ENCODE measurements at places on chromosomes 7 and 10.

- DNase-seq: no peak
These were observed 16.9 kb upstream of the REEP3 start for GRCh38 chr10:63504145-63504881.

DNA sequence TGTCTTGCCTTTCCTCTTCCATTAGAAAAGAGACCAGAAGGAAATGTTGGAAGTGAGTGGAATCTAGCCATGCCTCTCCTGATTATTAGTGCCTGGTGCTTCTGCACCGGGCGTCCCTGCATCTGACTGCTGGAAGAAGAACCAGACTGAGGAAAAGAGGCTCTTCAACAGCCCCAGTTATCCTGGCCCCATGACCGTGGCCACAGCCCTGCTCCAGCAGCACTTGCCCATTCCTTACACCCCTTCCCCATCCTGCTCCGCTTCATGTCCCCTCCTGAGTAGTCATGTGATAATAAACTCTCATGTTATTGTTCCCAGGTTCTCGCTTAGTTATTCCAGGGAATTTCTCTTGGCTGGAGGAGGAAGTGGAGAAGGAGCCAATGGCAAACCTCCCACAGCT lies 4.2 kb downstream of the TMEM176A start:
- DNase-seq: no peak

DNA sequence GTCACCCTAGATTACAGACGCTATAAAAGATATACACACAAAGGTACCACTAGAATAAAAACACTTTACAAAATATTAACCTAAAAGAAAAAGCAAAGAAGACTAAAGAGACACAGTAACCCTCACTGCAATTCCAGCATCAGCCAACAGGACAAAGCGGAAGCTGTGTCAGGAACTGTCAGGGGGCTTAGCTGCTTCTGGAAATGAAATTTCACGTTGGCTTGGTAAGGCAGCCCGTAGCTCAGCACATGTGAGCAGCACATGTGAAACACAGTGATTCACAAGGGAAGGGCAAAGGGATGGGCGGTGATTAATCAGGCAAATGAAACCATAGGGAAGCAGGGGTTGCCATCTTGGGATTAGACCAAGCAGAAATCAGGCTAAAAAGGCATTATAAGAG lies 195.4 kb downstream of the MGMT start:
- DNase-seq: no peak

GRCh38 chr10:77909021-77909748 lies 17.4 kb downstream of the DLG5 start:
- no peak for DNase-seq

GRCh38 chr10:86226781-86227201 lies 139.8 kb downstream of the GRID1 start:
- DNase-seq: no peak

DNA sequence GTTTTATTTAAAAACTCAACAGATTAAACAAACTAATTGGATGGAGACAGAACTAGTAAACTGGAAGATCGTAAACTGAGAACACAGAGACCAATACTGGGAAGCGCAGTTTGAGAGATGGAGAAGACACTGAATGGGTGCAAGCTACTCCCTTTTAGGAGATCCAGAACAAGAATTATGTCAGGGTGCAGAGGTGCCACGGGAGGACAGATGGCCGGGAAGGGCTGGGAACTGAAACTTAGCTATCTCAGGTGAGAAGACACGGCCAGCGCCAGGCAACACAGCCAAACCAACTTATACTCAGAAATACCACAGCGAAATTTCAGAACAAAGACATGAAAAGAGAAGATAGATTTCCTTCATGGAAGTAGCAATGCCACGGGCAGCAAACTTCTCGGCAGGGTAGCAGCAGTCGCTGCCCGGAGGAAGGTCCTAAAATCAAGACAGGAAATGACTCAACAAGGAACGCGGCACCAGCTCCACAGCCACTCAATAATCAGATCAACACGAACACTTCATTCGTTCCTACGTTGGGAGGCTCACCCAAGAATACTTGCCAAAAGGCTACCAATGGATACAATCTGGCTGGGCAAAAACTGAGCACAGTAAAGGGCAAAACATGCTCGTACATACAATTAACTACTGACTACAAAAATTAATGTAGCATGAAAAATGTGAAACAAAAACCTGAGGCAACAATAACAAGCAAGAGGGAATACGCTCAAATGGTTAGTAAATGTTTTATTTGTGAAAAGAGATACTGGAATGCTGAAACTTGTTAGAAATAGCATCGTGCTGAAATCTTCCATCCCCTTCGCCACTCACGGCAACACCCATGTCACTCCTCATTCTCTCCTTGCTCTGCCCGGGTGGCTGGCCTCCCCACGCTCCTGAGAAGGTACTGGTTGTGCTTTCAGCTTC lies 2.2 kb upstream of the LRRC27 start:
- peak; percentile 36 for DNase-seq

- no peak for DNase-seq
These were observed 2.8 kb downstream of the ASIC3 start for GRCh38 chr7:151051108-151051507.

- no peak for DNase-seq
These were observed 759 bp downstream of the DNAJB12 start for GRCh38 chr10:72353965-72354355.
